ENCODE measurements at places on chromosomes 5 and 9. TPM values are rescaled to one million over a fixed set of nuclear protein-coding genes. Genes with fewer than 3 reads are reported as not detected.

DNA sequence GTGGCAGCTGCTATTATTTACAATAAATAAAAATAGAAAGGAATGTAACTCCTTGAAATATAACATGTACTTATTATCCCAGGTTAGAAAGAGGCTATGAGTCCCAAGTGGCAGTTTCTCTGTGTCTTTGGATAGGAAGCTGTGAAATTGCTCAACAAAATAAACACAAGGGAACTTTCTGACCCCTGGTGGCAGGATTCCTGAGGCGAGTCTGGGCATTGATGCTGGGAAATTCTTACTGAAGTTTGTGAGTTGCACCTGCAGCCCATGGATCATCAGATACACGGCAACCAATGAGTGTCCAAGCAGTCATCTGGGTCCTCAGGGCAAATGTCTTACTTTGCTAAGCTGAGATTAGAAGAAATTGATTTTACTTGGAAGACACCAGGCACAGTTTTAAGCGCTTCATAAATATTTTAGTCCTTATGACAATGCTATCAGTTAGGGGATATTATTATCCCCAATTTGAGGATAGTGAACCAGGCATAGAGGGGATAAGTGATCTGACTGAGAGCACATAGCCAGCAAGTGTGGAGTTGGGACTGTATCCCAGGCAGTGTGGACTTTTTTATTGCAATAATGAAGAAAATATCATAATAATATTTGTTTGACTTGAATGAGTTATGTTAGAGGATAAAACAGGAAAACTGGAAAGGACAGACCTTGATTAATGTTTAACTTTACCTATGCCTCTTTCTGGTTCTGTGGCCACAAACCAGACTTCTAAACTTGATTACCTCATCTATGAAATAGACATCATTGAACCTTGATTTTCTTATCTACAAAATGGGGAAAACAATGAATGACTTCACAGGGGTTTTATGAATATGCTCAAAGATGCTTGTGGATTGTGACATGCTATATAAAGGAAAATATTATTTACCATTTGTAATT, 265.5 kb upstream of the ADAMTSL1 start:
- peak; percentile 49 for DNase-seq
- no peak overlapping the region for H3K27ac ChIP-seq
- no peaks in the 10 kb centered on the region for H3K27me3 ChIP-seq
- H3K4me3 ChIP-seq: no peak overlapping the region
- no peaks in the 10 kb centered on the region for H3K36me3 ChIP-seq
- peaks cover 10% of the 10 kb centered on the region for H3K4me1 ChIP-seq

- H3K36me3 ChIP-seq: no peaks in the 10 kb centered on the region
- no peak overlapping the region for H3K27ac ChIP-seq
- no peak for DNase-seq
- H3K4me1 ChIP-seq: peaks cover 7% of the 10 kb centered on the region
Measured at GRCh38 chr5:176633598-176633997, 3.1 kb downstream of the EIF4E1B start.

- no peak for DNase-seq
- H3K4me3 ChIP-seq: no peak overlapping the region
- H3K4me1 ChIP-seq: no peaks in the 10 kb centered on the region
- no peaks in the 10 kb centered on the region for H3K36me3 ChIP-seq
- H3K27me3 ChIP-seq: no peaks in the 10 kb centered on the region
Measured at GRCh38 chr5:151458314-151458713, 10.9 kb downstream of the SLC36A1 start.

DNA sequence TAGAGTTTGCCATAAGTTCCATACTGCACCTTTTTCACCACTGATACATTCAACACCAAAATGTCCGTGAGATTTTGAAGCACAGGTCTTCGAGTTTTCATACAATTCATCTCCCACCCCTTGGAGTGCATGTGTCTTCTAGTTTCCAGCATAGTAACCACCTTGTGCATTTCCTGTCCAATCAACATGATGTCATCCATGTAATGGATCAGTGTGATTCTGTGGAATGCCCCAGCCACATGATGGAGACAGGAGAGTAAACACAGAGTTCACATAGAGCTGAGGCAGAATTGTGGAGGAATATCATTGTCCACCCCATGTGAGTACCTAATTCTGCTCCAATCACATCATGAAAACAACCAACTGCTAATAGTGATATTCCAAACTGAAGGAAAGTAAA, 441.5 kb upstream of the CDH6 start:
- DNase-seq: no peak
- no peaks in the 10 kb centered on the region for H3K4me1 ChIP-seq
- no peak overlapping the region for H3K27ac ChIP-seq
- no peak overlapping the region for H3K4me3 ChIP-seq

DNA sequence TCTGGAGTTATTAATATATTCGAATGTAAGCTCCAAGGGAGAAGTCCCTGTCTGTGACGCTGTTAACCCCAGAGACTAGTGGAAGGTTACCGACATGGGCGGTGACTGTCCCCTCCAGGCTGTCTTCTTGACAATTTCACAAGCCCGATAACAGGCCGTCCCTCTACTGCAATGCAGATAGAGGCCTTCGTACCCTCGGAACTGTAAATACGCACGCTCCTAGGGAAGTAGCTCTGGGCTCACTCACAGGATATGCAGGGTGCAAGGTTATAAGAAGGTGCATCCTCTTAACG, 680 bp upstream of the RFK start:
- peak; percentile 53 for DNase-seq
- peak overlapping the region; percentile 94 for H3K27ac ChIP-seq
- peaks cover 13% of the 10 kb centered on the region for H3K4me1 ChIP-seq
- no peaks in the 10 kb centered on the region for H3K36me3 ChIP-seq

GRCh38 chr9:1087120-1087881, 37.1 kb downstream of the DMRT2 start:
- no peak overlapping the region for H3K4me3 ChIP-seq
- H3K27me3 ChIP-seq: peaks cover 8% of the 10 kb centered on the region
- no peaks in the 10 kb centered on the region for H3K4me1 ChIP-seq
- no peak for DNase-seq

DNA sequence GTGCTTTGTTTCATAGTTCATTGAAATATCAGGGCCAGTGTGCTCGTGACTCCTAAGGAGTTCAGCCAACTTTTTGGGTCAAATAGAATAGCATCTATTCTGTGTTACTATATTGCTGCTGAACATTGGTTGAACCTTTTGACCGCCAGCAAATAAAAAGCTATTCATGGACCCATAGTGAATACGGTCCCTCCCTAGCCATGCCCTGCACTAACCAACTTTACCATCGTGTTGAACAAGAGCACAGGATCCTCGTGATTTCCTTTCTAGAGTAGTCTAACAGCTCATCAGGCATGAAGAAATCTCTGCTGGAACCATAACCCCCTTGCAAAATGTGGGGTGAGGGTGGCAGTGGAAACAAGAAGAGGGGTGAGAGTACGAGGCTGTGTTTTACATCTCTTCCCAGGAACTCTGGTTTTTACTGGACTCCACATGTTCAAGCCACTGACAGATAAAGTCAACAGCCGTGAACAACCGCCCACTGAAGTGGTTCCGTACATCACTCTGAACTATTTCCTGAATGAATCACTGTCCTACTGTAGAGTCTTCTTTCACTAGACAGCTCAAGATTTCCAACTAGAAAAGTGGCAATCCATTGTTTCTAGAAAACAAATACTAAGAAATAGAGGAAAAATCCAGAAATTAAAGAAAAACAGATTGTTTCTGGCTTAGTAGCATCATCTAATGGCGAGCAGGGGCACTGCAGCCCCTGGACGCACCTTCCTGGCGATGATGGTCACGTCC, 70.1 kb upstream of the SPATA31E1 start:
- H3K4me3 ChIP-seq: no peak overlapping the region
- H3K27ac ChIP-seq: no peak overlapping the region
- no peaks in the 10 kb centered on the region for H3K4me1 ChIP-seq
- H3K27me3 ChIP-seq: no peaks in the 10 kb centered on the region

DNA sequence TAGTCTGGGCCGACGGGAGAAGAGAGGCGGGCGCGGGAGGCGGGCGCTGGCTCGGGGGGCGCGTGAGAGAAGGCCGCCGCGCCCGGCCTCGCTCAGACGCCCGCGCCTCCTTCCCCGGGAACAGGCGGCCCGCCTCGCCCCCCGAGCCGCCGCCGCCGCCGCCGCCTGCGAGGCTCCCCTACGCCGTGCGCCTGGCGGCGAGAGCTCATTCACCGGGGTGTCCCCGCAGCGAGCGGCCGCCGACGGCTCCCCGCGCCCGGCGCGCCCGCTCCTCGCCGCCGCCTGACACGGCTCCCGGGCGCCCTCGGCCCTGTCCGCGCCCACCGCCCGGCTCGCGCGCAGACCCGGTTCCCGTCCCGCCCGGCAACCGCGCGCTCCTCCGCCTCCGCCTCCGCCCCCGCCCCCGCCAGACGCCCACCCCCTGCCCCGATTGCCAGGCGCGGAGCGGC, at the start of gene GNAQ:
GNAQ (minus strand) TSS at position 368 of the 449 bp plus-strand sequence. CDS start 576 bp downstream, outside the sequence.
- H3K27me3 ChIP-seq: no peaks in the 10 kb centered on the region
- H3K4me1 ChIP-seq: peaks cover 35% of the 10 kb centered on the region
- no peaks in the 10 kb centered on the region for H3K36me3 ChIP-seq
- H3K4me3 ChIP-seq: peak within 1 kb of the TSS; percentile 67
- DNase-seq: peak; percentile 67

DNA sequence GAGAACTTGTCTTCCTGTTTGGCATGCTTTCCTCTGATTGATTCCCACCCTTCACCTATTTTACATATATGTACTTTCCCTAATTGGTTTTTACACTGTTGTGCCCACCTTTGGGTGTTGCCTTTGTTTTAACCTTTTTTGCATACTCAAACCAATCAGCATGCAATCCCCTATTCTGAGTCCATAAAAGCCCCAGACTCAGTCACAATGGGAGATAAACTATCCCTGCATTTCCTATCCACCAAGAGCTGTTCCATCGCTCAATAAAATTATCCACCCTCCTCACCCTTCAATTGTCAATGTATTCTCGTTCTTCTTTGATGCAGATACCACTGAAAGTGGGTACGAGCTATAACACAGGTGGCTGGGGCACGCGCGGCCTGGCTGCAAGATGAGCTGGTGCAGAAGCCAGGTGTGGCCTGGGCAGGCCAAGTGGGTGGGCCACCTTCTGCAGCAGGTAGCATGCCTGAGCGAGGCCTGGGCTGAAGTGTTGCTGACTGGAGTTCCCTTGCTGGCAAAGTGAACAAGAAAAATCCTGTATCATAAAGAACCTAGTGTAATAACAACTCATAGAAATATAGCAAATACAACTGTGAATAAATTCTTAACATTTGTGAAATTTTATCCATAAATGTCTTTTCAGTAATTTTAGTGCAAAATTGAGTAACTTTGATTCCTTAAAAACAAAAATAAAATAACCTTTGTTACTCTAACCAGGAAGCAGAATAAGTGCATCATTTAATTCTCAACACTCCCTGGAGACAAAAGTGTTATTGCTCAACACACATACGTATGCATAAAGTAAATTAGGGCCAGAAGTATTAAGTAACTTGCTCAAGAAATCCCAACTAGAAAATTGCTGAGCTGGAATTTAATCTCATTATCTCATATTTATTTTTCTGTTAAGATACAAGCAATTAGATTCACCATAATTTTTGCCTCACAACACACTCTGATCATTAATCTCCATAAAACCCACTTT, 685.3 kb upstream of the EDIL3 start:
- no peak overlapping the region for H3K4me3 ChIP-seq
- DNase-seq: no peak
- H3K4me1 ChIP-seq: no peaks in the 10 kb centered on the region
- no peaks in the 10 kb centered on the region for H3K36me3 ChIP-seq
- H3K27ac ChIP-seq: no peak overlapping the region
- H3K27me3 ChIP-seq: no peaks in the 10 kb centered on the region

DNA sequence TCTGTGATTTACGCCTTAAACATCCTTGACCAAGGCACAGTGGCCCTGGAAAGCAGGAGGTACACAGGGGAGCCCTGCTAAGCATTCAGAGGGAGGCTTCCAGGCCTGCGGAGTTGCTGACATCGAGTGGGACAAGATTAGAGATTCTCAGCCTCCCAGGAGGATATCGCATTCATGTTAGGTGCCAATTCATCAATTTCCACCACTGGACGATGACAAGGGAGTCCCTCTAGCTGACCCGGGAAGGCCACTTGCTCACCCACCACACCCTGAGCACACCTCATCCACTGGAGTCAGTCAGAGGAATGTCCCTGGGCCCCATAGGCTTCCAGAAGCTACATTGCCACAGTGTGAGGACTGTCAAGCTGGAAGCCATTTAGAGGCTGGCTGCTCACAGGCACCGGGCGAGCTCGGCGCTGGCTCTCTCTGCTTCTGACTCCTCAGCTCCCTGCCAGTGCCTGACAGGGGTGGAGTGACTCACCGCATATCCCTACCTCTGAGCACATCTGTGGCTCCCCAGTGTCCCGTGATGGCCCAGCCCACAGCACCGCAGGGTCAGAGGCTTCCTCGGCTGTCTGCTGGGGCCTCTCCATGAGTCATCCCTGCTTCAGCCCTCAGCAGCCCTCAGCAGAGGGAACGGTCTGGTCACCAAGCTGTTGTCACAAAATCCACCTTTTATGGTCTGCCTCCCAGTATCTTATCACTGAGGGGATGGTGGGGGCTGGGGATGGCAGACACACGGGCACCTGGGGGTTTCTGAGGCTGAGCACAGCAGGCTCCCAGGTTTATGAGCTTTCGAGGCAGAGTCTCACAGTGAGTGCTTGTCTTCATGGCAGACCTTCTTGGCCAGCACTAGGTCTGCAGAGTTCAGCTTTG, 117.5 kb downstream of the ZNF608 start:
- DNase-seq: no peak
- H3K4me1 ChIP-seq: no peaks in the 10 kb centered on the region
- H3K27ac ChIP-seq: no peak overlapping the region
- no peaks in the 10 kb centered on the region for H3K27me3 ChIP-seq

- no peak for DNase-seq
- H3K27me3 ChIP-seq: no peaks in the 10 kb centered on the region
- no peaks in the 10 kb centered on the region for H3K4me1 ChIP-seq
- no peaks in the 10 kb centered on the region for H3K36me3 ChIP-seq
- no peak overlapping the region for H3K4me3 ChIP-seq
- no peak overlapping the region for H3K27ac ChIP-seq
Measured at GRCh38 chr5:143328589-143329220, 74.8 kb downstream of the NR3C1 start.

GRCh38 chr5:176341325-176342157, 20.0 kb downstream of the KIAA1191 start:
- no peak overlapping the region for H3K4me3 ChIP-seq
- no peak overlapping the region for H3K27ac ChIP-seq
- no peaks in the 10 kb centered on the region for H3K27me3 ChIP-seq

- H3K4me1 ChIP-seq: no peaks in the 10 kb centered on the region
- DNase-seq: no peak
Measured at GRCh38 chr5:69261034-69261433, 26.3 kb downstream of the CDK7 start.

GRCh38 chr5:78563621-78564020, 85.0 kb downstream of the LHFPL2 start:
- H3K36me3 ChIP-seq: no peaks in the 10 kb centered on the region
- no peak overlapping the region for H3K4me3 ChIP-seq
- no peaks in the 10 kb centered on the region for H3K27me3 ChIP-seq
- peak overlapping the region; percentile 41 for H3K27ac ChIP-seq
- peaks cover 27% of the 10 kb centered on the region for H3K4me1 ChIP-seq

The WHRN gene
- total RNA-seq: 7.2 TPM

The C7 gene
- 35.6 TPM for total RNA-seq
